ENCODE measurements at places on chromosomes 6 and 20.

GRCh38 chr20:17728074-17728473, 28.3 kb downstream of the BANF2 start:
- DNase-seq, result no peak

DNA sequence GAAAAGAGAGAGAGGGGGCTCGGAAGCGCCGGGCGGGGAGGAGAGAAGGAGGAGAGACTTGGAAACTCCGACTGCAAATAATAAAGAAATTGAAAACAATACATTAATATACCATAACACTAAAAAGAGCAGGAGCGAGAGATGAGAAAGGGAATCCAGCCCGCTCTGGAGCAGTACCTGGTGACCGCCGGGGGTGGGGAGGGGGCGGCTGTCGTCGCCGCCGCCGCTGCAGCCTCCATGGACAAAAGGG, 338 bp downstream of the E2F3 start:
- DNase-seq, result no peak

- DNase-seq, result no peak
These were observed 3.6 kb downstream of the BPIFA1 start for GRCh38 chr20:33239418-33239817.

DNA sequence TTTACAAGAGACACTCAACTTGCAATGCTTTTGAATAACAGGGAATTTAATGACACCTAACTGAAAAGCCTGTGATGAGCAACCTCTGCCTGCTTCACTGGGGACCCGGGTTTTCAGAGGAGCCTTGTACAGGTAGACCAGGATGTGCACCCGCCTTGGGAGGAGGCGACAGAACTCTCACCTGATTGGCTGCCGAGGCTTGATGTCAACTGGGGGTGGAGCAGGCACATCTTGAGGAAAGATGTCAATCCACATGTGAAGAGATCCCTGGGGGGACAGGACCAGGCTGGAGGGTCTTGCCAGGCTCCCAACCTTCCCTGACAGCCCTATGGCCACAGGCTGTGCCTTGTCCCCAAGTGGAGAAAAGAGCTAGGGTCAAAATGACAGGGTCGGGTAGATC, 19.8 kb downstream of the ERGIC3 start:
- DNase-seq, result no peak

DNA sequence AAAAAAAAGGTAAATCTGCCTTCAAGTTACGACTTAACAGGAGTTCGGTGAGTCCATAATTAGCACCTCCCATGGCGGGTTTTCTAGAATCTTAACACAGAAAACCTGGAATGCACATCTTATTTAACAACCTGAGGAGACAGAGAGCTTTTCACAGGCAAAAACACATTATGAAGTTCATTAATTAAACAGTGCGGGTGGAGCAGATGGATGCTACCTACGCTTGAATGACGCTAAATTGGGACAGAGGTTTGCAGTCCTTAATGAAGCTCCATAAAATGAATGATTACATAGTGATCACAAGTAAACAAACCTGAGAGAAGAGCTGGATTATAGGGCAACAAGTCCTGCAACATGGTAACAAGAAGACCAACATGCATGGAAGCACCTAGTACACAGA, 81.0 kb downstream of the INSM1 start:
- DNase-seq, result no peak

- no peak for DNase-seq
These were observed 1162.2 kb upstream of the GJE1 start for GRCh38 chr6:140970485-140970884.

- no peak for DNase-seq
These were observed 207.6 kb downstream of the OGFRL1 start for GRCh38 chr6:71496018-71496721.

GRCh38 chr6:51049288-51049982, 230.8 kb downstream of the TFAP2B start:
- DNase-seq, result no peak

- DNase-seq, result no peak
These were observed 14.9 kb downstream of the CRISP2 start for GRCh38 chr6:49698478-49698877.

- DNase-seq, result no peak
These were observed 88.7 kb downstream of the SLC24A3 start for GRCh38 chr20:19301142-19301541.

DNA sequence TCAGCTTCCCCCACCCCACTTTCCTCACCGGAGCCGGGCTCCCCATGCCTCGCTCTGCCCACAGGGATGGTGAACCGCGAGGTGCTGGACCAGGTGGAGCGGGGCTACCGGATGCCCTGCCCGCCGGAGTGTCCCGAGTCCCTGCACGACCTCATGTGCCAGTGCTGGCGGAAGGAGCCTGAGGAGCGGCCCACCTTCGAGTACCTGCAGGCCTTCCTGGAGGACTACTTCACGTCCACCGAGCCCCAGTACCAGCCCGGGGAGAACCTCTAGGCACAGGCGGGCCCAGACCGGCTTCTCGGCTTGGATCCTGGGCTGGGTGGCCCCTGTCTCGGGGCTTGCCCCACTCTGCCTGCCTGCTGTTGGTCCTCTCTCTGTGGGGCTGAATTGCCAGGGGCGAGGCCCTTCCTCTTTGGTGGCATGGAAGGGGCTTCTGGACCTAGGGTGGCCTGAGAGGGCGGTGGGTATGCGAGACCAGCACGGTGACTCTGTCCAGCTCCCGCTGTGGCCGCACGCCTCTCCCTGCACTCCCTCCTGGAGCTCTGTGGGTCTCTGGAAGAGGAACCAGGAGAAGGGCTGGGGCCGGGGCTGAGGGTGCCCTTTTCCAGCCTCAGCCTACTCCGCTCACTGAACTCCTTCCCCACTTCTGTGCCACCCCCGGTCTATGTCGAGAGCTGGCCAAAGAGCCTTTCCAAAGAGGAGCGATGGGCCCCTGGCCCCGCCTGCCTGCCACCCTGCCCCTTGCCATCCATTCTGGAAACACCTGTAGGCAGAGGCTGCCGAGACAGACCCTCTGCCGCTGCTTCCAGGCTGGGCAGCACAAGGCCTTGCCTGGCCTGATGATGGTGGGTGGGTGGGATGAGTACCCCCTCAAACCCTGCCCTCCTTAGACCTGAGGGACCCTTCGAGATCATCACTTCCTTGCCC, 57.4 kb downstream of the SRC start:
- DNase-seq, result no peak

GRCh38 chr6:159819932-159820640, 20.0 kb downstream of the PNLDC1 start:
- DNase-seq, result no peak

DNA sequence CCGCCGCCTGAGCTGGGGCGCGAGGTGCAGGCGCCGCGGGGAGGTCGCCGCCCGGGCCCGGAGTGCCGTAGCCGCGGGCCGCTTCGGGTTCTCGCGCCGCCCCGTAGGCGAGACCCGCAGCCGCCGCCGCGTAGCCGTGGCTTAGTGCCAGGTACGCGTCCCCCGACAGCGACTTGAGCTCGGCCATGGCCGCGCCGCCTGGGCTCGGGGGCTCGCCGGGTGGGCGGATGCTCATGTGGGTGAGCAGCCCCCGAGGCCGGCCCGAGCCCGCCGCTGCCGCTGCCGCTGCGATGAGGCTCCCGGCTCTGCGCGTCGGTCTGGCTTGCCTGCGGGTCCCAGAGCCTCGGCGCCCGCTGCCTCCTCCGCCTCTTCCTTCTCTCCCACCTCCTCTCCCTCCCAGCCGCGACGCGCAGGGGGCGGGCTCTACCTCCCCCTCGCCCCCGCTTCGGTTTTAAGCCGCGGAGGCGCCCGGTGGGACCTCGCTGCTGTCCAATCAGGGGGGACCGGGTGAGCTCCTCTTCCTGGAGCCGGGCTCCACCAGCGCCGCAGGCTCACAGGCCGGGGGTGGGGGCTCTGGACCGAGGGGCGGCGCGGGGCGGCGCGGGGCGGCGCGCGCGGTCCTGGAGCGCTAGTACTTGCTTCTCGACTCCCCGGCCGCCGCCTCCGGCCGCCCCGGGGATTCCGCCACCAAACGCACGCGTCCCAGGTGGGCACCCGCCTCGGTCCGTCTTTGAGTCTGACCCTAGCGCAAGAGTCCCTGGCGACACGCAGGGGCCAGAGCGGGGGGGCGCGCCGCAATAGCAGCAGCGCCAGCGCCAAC, at the start of gene BHLHE23:
BHLHE23 (minus strand) TSS at position 425 of the 820 bp plus-strand sequence; CDS start at position 235, 190 bp downstream.
- no peak for DNase-seq

GRCh38 chr6:131258010-131258652, 122.9 kb downstream of the AKAP7 start:
- DNase-seq, result no peak

DNA sequence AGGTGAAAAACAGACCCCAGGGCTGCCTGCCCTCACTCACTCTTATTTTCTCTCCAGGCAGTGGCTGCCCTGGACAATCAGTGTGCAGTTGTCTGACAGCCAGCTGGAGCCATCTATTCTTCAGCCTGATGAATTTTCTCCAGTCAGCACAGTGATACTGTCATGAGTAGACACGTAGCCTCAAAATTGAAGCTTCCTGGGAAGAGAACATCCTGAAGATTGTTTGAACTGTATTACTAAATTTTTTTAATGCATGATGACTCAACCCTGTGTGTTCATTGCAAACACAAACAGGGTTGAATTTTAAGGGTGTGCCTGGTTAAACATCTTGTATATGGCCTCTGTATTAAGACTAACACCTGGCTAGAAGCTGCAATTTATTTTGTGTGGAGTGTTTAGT, 49.8 kb upstream of the STXBP5 start:
- DNase-seq, result no peak

All from hepatic stellate cell (primary cell).